ENCODE measurements at places on chromosomes 16 and 17.

DNA sequence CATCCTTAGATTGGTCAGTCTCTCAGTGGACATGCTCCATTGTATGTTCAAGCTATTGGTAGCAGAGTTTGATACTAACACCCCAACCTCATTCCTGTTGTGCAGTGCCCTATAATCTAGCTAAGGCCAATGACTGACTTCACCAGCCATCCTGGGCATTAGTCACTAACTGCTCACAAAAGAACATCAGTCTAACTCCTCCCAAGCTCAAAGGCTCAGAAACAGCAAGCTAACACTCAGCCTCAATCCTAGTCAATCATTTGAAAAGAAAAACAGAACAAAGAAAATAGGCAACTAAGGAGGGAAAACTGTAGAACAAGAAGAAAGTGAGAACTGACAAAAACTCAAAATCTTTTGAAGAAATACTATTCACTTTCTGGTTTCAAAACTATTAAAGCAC is 199.1 kb upstream of the C17orf78 start:
- peaks cover 71% of the 10 kb centered on the region for H3K36me3 ChIP-seq
- no peak overlapping the region for H3K27ac ChIP-seq
- DNase-seq = no peak

- no peak overlapping the region for H3K27ac ChIP-seq
- no peaks in the 10 kb centered on the region for H3K4me1 ChIP-seq
- no peaks in the 10 kb centered on the region for H3K27me3 ChIP-seq
- H3K4me3 ChIP-seq = no peak overlapping the region
Observed at GRCh38 chr17:37170881-37171425, 204.8 kb upstream of the C17orf78 start.

GRCh38 chr17:7561589-7562207 is at the start of gene SENP3:
Gene SENP3, plus strand, starts transcription at chr17:7561919. Its CDS starts 1,158 bp downstream, at chr17:7563077.
- H3K36me3 ChIP-seq = peaks cover 28% of the 10 kb centered on the region
- peak within 1 kb of the TSS; percentile 97 for H3K27ac ChIP-seq
- peaks cover 47% of the 10 kb centered on the region for H3K4me1 ChIP-seq
- peak within 1 kb of the TSS; percentile 91 for H3K4me3 ChIP-seq
- DNase-seq = peak; percentile 92
- H3K27me3 ChIP-seq = no peaks in the 10 kb centered on the region

DNA sequence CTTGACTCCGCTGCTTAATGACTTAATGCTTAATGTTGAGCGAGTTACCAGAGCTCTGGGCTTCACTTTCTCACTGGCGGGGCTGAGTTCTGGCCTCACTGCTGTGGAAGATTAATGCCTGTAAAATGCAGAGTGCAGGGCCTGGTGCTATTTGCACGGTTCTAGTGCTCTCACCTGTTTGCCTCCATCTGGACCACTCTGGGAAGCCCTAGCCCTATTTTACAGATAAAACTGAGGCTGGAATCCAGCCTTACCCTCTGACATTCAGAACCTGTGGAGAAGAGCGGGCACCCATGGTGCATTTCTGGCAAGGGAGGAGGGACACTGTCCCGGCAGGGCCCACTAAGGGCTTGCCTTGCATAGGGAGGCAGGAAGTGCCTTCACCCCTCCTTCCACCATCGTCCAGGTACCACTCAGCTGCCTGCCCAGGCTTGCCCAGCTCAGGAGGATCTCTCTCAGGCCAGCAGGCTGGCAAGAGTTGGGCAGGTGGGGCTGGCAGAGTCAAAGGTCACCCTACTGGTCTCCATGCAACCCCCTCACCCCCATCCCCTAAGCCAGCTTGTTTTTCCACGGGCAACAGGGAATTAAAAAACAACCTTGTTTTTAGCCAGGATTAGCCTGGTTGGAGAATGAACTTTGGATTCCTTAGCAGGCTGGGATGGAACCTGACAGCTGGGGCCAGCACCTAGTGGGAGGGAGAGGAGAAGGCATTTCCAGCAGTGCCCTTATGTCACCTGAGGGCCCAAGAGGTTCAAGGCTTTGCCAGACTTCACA is 4.1 kb upstream of the UBALD1 start:
- DNase-seq = no peak
- no peak overlapping the region for H3K4me3 ChIP-seq
- H3K36me3 ChIP-seq = no peaks in the 10 kb centered on the region

- no peak for DNase-seq
- peaks cover 27% of the 10 kb centered on the region for H3K4me1 ChIP-seq
- no peaks in the 10 kb centered on the region for H3K27me3 ChIP-seq
- no peak overlapping the region for H3K4me3 ChIP-seq
- no peaks in the 10 kb centered on the region for H3K36me3 ChIP-seq
Observed at GRCh38 chr17:27520491-27521185, 64.4 kb downstream of the KSR1 start.

GRCh38 chr17:58005031-58005727 is 1.9 kb downstream of the SRSF1 start:
- DNase-seq = no peak
- H3K27me3 ChIP-seq = peaks cover 4% of the 10 kb centered on the region
- peaks cover 23% of the 10 kb centered on the region for H3K36me3 ChIP-seq
- H3K4me3 ChIP-seq = peak overlapping the region; percentile 99
- peaks cover 21% of the 10 kb centered on the region for H3K4me1 ChIP-seq

GRCh38 chr16:27737513-27737912 is 187.6 kb downstream of the KATNIP start:
- no peak overlapping the region for H3K27ac ChIP-seq
- H3K27me3 ChIP-seq = no peaks in the 10 kb centered on the region
- no peaks in the 10 kb centered on the region for H3K36me3 ChIP-seq
- H3K4me3 ChIP-seq = no peak overlapping the region

DNA sequence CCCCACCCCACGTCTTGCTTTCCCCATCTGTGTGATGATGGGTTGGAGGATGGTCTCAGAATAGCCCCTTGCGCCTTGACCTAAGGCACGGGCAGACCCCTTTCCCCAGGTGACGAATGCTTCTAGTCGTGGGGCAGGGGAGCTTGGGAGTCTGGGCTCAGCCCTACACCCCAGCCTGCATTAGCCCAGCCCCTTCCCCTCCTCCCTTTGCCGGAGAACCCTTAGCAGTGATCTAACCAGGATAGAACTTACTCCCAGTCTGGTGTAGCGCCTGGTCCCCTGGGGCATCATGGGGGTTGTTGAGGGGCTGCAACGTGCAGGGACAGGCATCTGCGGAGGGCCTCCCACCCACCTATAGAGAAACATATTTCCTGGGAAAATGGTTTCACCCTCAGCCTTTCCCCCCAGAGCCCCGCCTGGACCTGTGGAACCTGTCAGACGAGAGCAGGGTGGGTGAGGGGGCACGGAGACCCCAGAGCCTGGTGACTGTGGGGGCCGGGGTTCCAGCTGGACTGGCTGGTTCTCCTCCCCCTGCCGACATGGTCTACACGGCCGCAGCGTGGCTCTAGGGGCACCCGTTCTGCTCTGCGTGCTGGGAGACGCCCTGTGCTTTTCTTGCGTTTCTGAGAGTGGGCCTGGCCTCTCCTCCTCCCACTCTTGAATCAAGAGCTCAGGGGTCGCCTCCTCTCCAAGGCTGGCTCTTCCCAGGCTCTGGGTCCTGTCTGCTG is 4.7 kb downstream of the SMTNL2 start:
- H3K36me3 ChIP-seq = no peaks in the 10 kb centered on the region
- H3K4me1 ChIP-seq = no peaks in the 10 kb centered on the region
- no peak overlapping the region for H3K4me3 ChIP-seq
- peaks cover 13% of the 10 kb centered on the region for H3K27me3 ChIP-seq
- H3K27ac ChIP-seq = no peak overlapping the region

DNA sequence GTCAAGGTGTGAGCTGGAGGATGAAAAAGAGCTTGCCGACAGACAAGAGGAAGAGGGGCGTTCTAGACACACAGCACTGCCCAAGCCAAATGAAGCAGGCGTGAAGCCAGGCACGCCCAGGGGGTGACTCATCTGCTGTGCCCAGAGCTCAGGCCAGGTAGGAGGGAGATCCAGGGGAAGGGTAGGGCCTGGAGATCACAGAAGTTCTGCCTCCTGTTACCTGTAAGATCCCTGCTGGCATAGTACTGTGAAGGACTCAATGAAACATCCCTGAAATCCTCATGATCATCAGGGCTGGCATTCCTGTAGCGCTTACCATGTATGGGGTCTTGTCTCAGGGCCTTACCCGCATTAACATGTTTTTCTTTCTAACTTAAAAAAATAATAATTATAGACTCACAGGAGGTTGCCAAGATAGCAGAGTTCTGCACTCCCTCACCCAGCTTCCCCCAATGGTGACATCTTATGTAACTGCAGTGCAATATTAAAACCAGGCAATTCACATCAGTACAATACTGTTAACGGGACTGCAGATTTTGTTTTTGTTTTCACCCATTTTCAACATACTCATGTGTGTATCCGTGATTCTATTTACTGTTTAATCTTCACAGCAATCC is 158.6 kb downstream of the XYLT1 start:
- peaks cover 16% of the 10 kb centered on the region for H3K4me1 ChIP-seq
- H3K4me3 ChIP-seq = no peak overlapping the region
- no peaks in the 10 kb centered on the region for H3K36me3 ChIP-seq
- H3K27ac ChIP-seq = peak overlapping the region; percentile 68
- H3K27me3 ChIP-seq = no peaks in the 10 kb centered on the region

GRCh38 chr16:17488506-17488905 is 17.7 kb upstream of the XYLT1 start:
- H3K4me3 ChIP-seq = no peak overlapping the region
- H3K27me3 ChIP-seq = no peaks in the 10 kb centered on the region
- no peak for DNase-seq
- no peak overlapping the region for H3K27ac ChIP-seq

- peaks cover 10% of the 10 kb centered on the region for H3K4me1 ChIP-seq
- no peak for DNase-seq
- peak overlapping the region; percentile 53 for H3K27ac ChIP-seq
- no peaks in the 10 kb centered on the region for H3K27me3 ChIP-seq
Observed at GRCh38 chr16:12062343-12063003, 85.9 kb downstream of the SNX29 start.
